ENCODE measurements at places on chromosomes 12 and 14. TPM values are rescaled to one million over a fixed set of nuclear protein-coding genes. Genes with fewer than 3 reads are reported as not detected.

GRCh38 chr12:104890476-104891096, 67.5 kb downstream of the SLC41A2 start:
- H3K36me3 ChIP-seq: no peaks in the 10 kb centered on the region
- no peak for DNase-seq
- no peaks in the 10 kb centered on the region for H3K4me1 ChIP-seq
- no peak overlapping the region for H3K4me3 ChIP-seq
- H3K27ac ChIP-seq: no peak overlapping the region

Gene OR6S1
- total RNA-seq: not detected

Gene GPATCH2L
- 26.5 TPM for total RNA-seq

DNA sequence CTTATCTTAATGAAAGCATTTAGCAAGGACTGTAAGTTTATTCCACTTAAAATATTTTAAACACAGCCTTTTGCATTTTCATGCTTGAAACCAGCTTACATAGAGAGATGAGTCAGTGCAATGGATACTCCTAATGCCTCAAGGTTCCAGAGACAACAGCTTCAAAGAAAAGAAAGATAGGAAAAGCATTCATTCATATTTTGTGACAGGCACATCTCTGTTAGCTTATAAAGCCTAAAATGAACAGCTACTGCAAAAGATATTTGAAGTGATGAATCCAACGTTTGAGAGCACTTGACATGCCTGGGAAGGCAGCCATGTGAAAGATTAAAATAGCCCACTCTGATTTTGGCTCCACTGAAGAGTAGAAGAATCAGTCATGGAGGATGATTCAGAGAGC, 814.5 kb downstream of the RPS29 start:
- H3K27ac ChIP-seq: peak overlapping the region; percentile 74
- peaks cover 6% of the 10 kb centered on the region for H3K4me1 ChIP-seq
- H3K27me3 ChIP-seq: no peaks in the 10 kb centered on the region
- peak overlapping the region; percentile 20 for H3K4me3 ChIP-seq

DNA sequence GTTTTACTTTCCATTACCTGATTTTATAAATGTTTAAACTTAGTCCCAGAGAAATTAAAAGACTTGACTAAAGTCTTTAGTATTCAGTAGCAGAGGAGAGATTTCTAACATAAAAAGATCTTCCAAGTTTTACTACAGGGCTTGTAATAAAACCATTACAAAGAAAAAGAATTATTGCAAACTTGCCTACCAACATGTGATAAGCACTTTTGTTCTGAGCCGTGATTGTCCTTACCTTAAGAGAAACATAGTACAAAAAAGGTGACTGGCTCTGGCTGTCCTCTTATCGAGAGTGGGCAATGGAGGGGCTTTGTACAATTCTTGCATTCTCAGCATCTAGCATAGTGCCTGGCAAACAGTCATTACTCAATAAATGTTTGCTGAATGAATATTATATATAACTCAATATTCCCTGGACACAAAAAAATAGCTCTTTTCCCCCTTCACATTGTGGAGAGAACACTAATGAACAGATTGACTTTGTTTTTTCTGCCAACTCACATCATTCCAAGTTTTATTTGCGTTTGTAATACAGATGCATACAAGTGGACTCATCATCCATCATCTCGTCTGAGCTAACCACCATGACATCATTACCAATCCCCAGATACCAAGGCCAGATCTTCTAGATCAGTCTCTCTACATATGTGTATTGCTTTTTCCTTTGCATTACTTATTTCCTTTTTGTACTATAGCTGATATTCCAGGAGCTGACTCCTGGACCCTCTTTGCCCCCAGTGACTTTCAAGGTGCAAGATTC, 192.8 kb upstream of the EEA1 start:
- no peak overlapping the region for H3K4me3 ChIP-seq
- no peak overlapping the region for H3K27ac ChIP-seq
- DNase-seq: no peak

Gene CD4
- total RNA-seq: 7.4 TPM

Gene RFC5
- 4.4 TPM for total RNA-seq

Gene RPL10L
- not detected for total RNA-seq

Gene INHBC
- total RNA-seq: not detected

DNA sequence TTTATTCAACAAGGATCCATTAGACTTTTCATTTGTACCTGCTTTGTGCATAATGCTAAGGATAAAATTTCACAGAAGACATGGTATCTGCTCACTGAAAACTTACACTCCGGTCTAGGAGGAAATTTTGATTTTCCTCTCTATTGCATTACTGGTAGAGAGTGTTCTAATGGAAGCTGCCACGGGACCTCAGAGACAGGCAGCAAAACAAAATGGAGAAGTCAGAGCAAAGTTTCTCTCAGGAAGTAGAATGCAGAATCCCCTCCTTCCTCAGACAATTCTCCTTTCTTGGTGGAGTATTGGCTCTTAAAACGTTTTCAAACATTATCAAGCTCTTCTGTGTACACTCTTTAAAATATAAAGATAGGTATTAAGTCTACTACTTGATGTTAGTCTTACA, 12.3 kb downstream of the CLEC2B start:
- H3K4me3 ChIP-seq: no peak overlapping the region
- no peak overlapping the region for H3K27ac ChIP-seq
- H3K4me1 ChIP-seq: no peaks in the 10 kb centered on the region
- no peaks in the 10 kb centered on the region for H3K27me3 ChIP-seq
- DNase-seq: no peak

GRCh38 chr14:89315493-89316470, 101.3 kb downstream of the FOXN3 start:
- no peak overlapping the region for H3K27ac ChIP-seq
- H3K4me1 ChIP-seq: peaks cover 53% of the 10 kb centered on the region
- H3K4me3 ChIP-seq: no peak overlapping the region
- H3K36me3 ChIP-seq: no peaks in the 10 kb centered on the region

GRCh38 chr12:106861984-106862916, 87.8 kb downstream of the RIC8B start:
- no peak overlapping the region for H3K27ac ChIP-seq
- no peak overlapping the region for H3K4me3 ChIP-seq
- H3K36me3 ChIP-seq: peaks cover 16% of the 10 kb centered on the region
- no peak for DNase-seq
- no peaks in the 10 kb centered on the region for H3K27me3 ChIP-seq
- H3K4me1 ChIP-seq: peaks cover 13% of the 10 kb centered on the region

GRCh38 chr12:522692-523378, 63.1 kb downstream of the B4GALNT3 start:
- no peaks in the 10 kb centered on the region for H3K36me3 ChIP-seq
- DNase-seq: no peak
- peaks cover 29% of the 10 kb centered on the region for H3K4me1 ChIP-seq
- no peak overlapping the region for H3K27ac ChIP-seq
- H3K4me3 ChIP-seq: no peak overlapping the region

Gene JDP2
- 21.9 TPM for total RNA-seq

GRCh38 chr14:68124979-68125731, 305.6 kb downstream of the RAD51B start:
- no peaks in the 10 kb centered on the region for H3K36me3 ChIP-seq
- no peak overlapping the region for H3K27ac ChIP-seq
- H3K4me3 ChIP-seq: no peak overlapping the region
- H3K4me1 ChIP-seq: peaks cover 16% of the 10 kb centered on the region
- no peak for DNase-seq

GRCh38 chr14:34135492-34135891, 184.6 kb upstream of the EGLN3 start:
- H3K27me3 ChIP-seq: no peaks in the 10 kb centered on the region
- H3K27ac ChIP-seq: no peak overlapping the region
- H3K4me3 ChIP-seq: no peak overlapping the region
- H3K4me1 ChIP-seq: peaks cover 27% of the 10 kb centered on the region

Gene POTEM
- total RNA-seq: not detected

DNA sequence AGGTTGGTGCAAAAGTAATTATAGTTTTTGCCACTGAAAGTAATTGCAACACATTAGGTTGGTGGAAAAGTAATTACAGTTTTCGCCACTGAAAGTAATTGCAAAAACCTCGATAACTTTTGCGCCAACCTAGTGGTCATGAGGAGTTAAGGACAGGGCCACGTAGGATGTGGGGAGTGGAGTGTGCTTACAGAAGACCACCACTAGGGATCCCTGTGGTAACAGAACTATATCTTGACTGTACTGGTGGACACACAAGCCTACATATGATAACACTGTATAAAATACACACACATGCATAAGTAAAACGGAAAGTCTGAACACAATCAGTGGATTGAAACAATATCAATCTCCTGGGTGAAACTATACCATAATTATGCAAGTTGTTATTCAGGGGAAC, 187.4 kb upstream of the ABCD2 start:
- H3K4me3 ChIP-seq: no peak overlapping the region
- H3K27me3 ChIP-seq: no peaks in the 10 kb centered on the region
- no peak overlapping the region for H3K27ac ChIP-seq
- DNase-seq: no peak
- H3K36me3 ChIP-seq: peaks cover 7% of the 10 kb centered on the region
- H3K4me1 ChIP-seq: no peaks in the 10 kb centered on the region

DNA sequence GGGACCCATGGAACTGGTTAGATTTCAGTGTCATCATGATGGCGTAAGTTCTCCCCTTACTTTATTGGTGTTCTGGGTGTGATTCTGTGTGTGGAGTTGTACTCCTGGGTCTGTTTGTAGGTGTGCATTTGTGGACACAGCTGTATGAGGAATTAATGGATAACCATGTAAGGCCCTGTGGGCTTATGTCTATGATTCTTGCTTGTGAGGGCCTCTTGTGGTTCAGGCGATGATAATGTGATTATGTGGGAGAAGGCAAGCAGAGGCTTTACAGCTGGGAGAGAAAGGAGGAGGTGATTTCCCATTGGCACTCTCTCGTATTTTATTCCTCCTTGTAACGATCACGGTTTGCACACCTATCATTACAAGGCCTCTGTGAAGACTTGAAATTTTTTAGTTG, 96.1 kb downstream of the SCN8A start:
- H3K27ac ChIP-seq: no peak overlapping the region
- H3K4me1 ChIP-seq: peaks cover 7% of the 10 kb centered on the region
- H3K27me3 ChIP-seq: no peaks in the 10 kb centered on the region
- no peaks in the 10 kb centered on the region for H3K36me3 ChIP-seq
- DNase-seq: no peak

- no peaks in the 10 kb centered on the region for H3K27me3 ChIP-seq
- H3K27ac ChIP-seq: no peak overlapping the region
- no peak overlapping the region for H3K4me3 ChIP-seq
- DNase-seq: no peak
Observed at GRCh38 chr12:110508071-110508586, 6.0 kb downstream of the RAD9B start.

Gene FGF23
- total RNA-seq: not detected

Gene CRIP2
- 1,068 TPM for total RNA-seq

GRCh38 chr12:89993632-89994031, 285.0 kb upstream of the ATP2B1 start:
- DNase-seq: no peak
- H3K36me3 ChIP-seq: no peaks in the 10 kb centered on the region
- H3K27ac ChIP-seq: no peak overlapping the region
- H3K4me1 ChIP-seq: no peaks in the 10 kb centered on the region
- no peaks in the 10 kb centered on the region for H3K27me3 ChIP-seq
- H3K4me3 ChIP-seq: no peak overlapping the region
